ENCODE measurements at places on chromosomes 7 and 10. TPM values are rescaled to one million over a fixed set of nuclear protein-coding genes. Genes with fewer than 3 reads are reported as not detected.

DNA sequence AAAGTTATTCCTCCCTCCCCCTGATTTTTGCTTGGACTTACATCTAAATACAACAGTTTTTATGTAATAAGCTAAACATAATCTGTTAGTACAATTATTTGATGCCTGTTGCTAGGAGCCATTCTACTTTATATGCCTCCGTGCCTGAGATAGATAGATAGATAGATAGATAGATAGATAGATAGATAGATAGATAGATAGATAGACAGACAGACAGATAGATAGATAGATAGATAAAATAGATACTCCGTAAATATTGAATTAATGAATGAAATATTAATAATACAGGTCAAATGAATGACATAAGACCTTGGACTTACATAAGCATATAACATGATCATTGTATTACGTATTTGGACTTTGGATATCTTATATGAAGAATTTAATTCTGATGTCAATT is 23.0 kb downstream of the NET1 start:
- H3K36me3 ChIP-seq: peaks cover 10% of the 10 kb centered on the region
- DNase-seq: no peak
- H3K4me3 ChIP-seq: no peak overlapping the region
- H3K27me3 ChIP-seq: no peaks in the 10 kb centered on the region
- no peak overlapping the region for H3K27ac ChIP-seq

DNA sequence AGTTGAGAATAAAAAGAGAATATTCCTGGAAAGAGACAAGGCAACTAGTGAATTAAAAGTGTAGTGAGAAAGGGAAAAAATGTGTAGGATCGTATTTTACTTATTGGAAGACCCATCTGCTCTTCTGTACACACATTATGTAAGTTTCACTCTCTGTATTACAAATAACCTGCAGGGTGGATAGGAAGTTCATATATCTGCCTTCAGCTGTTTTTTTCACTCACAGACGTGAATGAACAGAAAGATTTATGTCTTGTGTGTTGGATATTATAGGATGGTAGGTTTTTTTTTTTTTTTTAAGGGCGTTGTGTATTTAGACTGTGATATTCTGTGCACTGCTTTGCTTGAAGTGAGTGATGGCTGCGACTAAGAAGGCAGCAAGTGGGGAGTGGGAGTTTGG is 266.5 kb downstream of the AUTS2 start:
- H3K27ac ChIP-seq: no peak overlapping the region
- no peak for DNase-seq
- no peaks in the 10 kb centered on the region for H3K36me3 ChIP-seq
- H3K27me3 ChIP-seq: no peaks in the 10 kb centered on the region
- no peak overlapping the region for H3K4me3 ChIP-seq
- H3K4me1 ChIP-seq: peaks cover 64% of the 10 kb centered on the region

DNA sequence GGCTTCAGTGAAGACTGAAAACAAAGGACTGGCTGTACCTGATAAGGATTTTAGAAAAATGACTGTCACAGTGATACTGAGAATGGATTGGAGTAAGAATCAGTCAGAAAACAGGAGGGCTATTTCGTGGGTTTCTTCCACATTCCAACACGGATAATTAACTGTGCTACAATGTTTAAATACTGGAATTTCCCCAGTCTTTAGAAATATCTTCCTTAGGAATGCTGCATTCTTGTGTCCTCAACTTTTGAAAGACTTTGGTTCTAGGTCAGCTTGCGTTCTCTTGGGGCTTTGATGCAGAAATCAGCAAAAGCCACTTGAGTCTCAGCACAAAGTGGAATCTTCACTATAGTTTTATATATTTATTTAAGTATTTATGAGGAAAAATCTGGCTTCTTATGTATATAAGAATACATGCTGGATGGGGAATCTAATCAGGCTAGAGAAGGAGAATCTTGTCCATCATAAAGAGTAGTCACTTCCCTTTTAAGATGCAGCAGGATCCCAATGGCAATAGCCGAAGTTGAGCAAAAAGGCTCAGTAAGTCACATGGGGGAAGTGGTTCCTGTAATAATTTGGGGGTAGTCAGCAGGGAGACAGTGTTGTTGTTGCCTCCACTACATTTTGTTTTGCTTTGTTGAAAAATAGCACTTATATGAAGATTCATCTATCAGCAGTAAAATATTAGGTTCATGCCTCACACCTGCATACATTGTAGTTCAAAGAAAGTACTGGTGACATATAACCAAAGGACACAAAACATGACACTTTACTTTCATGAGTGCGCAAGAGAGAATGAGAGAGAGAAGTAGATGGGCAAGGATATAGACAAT is 86.0 kb downstream of the CH25H start:
- H3K36me3 ChIP-seq: no peaks in the 10 kb centered on the region
- peaks cover 13% of the 10 kb centered on the region for H3K27me3 ChIP-seq
- no peak for DNase-seq
- H3K27ac ChIP-seq: no peak overlapping the region
- no peaks in the 10 kb centered on the region for H3K4me1 ChIP-seq
- H3K4me3 ChIP-seq: no peak overlapping the region

GRCh38 chr10:84226616-84227015 is 1.3 kb upstream of the LRIT2 start:
- H3K36me3 ChIP-seq: no peaks in the 10 kb centered on the region
- H3K4me3 ChIP-seq: no peak overlapping the region
- H3K27ac ChIP-seq: no peak overlapping the region
- H3K4me1 ChIP-seq: no peaks in the 10 kb centered on the region
- no peak for DNase-seq

- no peak for DNase-seq
- H3K27ac ChIP-seq: no peak overlapping the region
- H3K36me3 ChIP-seq: peaks cover 34% of the 10 kb centered on the region
- H3K27me3 ChIP-seq: no peaks in the 10 kb centered on the region
- no peak overlapping the region for H3K4me3 ChIP-seq
Observed at GRCh38 chr10:73366381-73367298, 8.0 kb upstream of the CFAP70 start.

- no peak overlapping the region for H3K27ac ChIP-seq
- no peak overlapping the region for H3K4me3 ChIP-seq
- peaks cover 1% of the 10 kb centered on the region for H3K27me3 ChIP-seq
- H3K36me3 ChIP-seq: peaks cover 4% of the 10 kb centered on the region
- no peak for DNase-seq
Observed at GRCh38 chr10:132471484-132471883, 66.1 kb upstream of the INPP5A start.

GRCh38 chr10:642186-642890 is 47.1 kb downstream of the DIP2C start:
- H3K4me1 ChIP-seq: peaks cover 15% of the 10 kb centered on the region
- no peak for DNase-seq
- no peaks in the 10 kb centered on the region for H3K27me3 ChIP-seq
- peak overlapping the region; percentile 10 for H3K27ac ChIP-seq

GRCh38 chr10:75263806-75264205 is 28.0 kb upstream of the COMTD1 start:
- H3K4me1 ChIP-seq: peaks cover 34% of the 10 kb centered on the region
- H3K4me3 ChIP-seq: no peak overlapping the region
- no peaks in the 10 kb centered on the region for H3K27me3 ChIP-seq
- no peak overlapping the region for H3K27ac ChIP-seq
- H3K36me3 ChIP-seq: no peaks in the 10 kb centered on the region

DNA sequence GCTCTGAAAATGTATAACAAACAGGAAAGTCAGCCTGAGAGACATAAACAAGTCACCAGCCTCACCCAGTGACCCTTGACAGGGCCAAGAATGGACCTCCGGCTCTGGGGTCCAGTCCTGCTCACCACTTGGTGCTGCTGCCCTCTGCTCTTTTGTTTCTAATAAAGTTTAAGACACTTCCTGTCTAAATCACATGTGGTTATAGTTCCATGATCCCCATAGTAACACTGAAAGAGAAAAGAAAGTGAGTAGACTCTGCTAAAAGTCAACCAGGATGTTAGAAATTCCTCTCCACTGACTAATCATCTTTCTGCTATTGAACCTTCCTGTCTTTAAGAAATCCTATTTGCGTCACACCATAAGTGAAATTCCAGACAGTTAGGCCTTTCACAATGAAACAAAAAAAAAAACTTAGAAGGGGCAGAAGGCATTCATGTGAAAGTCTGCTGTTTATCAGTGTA is 179.2 kb upstream of the BET1 start:
- H3K4me1 ChIP-seq: peaks cover 9% of the 10 kb centered on the region
- H3K36me3 ChIP-seq: no peaks in the 10 kb centered on the region
- no peak for DNase-seq
- peak overlapping the region; percentile 90 for H3K27ac ChIP-seq
- H3K27me3 ChIP-seq: no peaks in the 10 kb centered on the region

DNA sequence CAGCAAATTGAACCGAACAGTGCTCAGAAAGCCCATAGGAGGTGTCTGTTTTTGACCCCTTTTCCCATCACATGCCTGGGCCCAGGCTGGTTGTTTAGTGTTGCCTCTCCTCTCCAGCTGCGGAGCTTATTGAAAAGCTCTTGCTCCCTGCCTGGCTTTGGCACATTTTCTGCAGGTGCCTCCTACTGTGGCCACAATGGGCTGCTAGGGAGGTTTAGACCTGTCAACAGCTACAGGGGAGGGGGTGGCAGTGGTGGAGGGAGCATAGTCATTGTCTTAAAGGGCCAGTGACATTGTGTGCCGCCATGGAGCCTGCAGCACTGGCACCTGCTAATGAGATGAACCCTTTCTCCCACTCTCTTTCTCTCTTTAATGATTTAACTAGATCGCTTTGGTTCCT is 13.2 kb upstream of the ENO4 start:
- H3K4me3 ChIP-seq: no peak overlapping the region
- DNase-seq: no peak
- H3K4me1 ChIP-seq: peaks cover 7% of the 10 kb centered on the region
- H3K27ac ChIP-seq: no peak overlapping the region
- H3K36me3 ChIP-seq: peaks cover 2% of the 10 kb centered on the region
- H3K27me3 ChIP-seq: peaks cover 18% of the 10 kb centered on the region

DNA sequence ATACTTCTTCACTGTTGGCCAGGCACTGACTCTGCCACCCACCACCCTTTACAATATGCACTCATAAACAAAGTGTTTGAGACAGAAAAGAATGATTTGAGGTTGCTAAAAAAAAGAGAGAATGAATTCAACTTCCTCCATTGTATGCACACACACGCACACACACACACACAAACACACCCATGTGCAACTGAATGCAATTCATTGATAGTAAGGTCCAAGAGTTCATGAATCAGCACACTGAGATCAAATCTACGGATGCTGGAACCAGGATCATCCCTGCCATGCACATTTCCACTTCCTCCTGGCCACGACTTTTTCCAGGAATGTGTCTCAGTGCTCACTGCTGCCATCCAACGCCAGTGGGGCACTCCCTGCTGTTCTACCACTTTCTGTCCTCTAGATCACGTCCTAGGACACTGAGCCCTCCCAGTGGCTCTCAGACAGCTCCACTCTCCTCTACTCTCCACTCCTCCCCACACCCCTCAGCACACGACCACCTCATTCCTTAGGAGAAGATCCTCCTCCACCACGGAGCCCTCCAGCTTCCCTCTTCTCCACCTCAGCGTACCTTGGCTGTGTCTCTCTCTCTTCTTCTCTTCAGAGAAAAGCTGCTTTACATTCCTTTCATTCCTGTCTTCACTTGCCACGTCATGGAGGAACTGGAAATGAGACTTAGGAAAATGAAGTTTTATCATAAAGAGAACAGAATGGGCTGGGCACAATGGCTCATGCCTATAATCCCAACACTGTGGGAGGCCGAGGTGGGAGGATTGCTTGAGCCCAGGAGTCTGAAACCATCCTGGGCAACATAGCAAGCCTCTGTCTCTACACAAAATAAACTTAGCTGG is 12.0 kb upstream of the TMEM213 start:
- no peaks in the 10 kb centered on the region for H3K36me3 ChIP-seq
- peak overlapping the region; percentile 36 for H3K4me3 ChIP-seq
- H3K27me3 ChIP-seq: no peaks in the 10 kb centered on the region
- H3K27ac ChIP-seq: peak overlapping the region; percentile 88

- H3K4me1 ChIP-seq: peaks cover 29% of the 10 kb centered on the region
- DNase-seq: no peak
- H3K27me3 ChIP-seq: peaks cover 9% of the 10 kb centered on the region
- H3K27ac ChIP-seq: peak overlapping the region; percentile 99
Observed at GRCh38 chr10:27504808-27505460, 830 bp downstream of the RAB18 start.

DNA sequence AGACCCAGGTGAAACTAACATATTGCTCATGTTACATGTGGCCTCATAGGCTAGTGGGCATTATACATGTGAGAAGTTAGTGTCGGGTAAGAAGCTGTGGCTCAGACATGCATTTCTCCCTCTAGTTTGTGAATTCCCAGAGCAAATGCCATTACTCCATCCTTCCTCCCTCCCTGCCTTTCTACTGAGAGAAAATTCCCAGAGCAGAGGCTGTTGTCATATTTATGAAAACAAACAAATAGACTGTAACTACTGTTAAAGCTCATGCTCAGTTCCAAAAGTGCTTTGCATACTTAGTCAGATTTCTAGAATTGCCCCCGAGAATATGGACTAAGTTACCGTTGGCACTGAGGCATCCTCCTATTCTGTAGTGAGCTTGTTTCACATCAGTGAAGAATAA is 29.0 kb downstream of the ZNRF2 start:
- H3K27ac ChIP-seq: no peak overlapping the region
- DNase-seq: no peak
- no peaks in the 10 kb centered on the region for H3K36me3 ChIP-seq
- no peaks in the 10 kb centered on the region for H3K27me3 ChIP-seq
- no peak overlapping the region for H3K4me3 ChIP-seq
- peaks cover 35% of the 10 kb centered on the region for H3K4me1 ChIP-seq

DNA sequence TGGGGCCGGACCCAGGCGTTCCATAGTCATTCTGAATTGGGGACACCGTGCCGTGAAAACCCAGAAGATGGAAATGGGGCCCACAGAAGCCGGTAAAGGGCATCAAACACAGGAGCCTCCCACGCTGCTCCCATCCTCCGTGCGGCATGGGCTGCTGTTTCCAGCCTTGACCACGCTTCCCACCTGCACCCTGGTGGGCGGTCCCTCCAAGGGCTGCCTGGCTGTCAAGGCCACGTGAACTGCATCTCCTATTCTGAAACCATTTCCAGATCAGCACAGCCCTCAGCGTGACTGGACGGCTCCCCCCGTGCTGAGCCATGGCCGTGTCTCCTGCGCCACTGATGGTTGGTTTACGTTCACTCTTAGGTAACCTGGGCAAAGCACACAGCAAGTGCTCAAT is 14.1 kb downstream of the CFAP46 start:
- no peak overlapping the region for H3K4me3 ChIP-seq
- H3K4me1 ChIP-seq: no peaks in the 10 kb centered on the region
- no peak overlapping the region for H3K27ac ChIP-seq
- H3K36me3 ChIP-seq: no peaks in the 10 kb centered on the region
- H3K27me3 ChIP-seq: no peaks in the 10 kb centered on the region

DNA sequence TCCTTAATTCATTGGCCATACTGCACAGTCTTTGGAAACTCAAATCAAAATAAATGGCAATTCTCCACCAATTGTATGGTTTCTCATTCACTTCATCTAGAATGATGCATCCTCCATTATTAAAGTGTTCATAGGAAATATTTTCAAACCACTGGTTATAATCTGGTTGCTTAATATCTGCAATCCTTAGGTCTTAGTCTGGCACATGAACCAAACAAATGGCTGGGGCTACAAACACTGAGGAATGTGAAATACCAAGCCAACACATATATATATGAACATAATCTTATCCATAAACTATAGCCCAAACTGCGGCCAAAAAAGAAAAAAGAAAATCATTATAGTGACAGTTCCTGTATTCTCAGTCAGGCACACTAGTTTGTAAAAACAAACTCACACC is 5.7 kb upstream of the MSS51 start:
- H3K36me3 ChIP-seq: peaks cover 8% of the 10 kb centered on the region
- DNase-seq: no peak
- H3K4me3 ChIP-seq: no peak overlapping the region
- no peak overlapping the region for H3K27ac ChIP-seq
- peaks cover 2% of the 10 kb centered on the region for H3K4me1 ChIP-seq
- no peaks in the 10 kb centered on the region for H3K27me3 ChIP-seq

PIP gene
- not detected for total RNA-seq

INPP5A gene
- total RNA-seq: 41.8 TPM

GNG11 gene
- 5.8 TPM for total RNA-seq

PALD1 gene
- total RNA-seq: 5.6 TPM

PON3 gene
- total RNA-seq: not detected

All from mesothelial cell of epicardium (in vitro differentiated cells).